Effector memory CD8-positive, alpha-beta T cell (primary cell): ENCODE measurements at places on chromosomes 7 and 10.

DNA sequence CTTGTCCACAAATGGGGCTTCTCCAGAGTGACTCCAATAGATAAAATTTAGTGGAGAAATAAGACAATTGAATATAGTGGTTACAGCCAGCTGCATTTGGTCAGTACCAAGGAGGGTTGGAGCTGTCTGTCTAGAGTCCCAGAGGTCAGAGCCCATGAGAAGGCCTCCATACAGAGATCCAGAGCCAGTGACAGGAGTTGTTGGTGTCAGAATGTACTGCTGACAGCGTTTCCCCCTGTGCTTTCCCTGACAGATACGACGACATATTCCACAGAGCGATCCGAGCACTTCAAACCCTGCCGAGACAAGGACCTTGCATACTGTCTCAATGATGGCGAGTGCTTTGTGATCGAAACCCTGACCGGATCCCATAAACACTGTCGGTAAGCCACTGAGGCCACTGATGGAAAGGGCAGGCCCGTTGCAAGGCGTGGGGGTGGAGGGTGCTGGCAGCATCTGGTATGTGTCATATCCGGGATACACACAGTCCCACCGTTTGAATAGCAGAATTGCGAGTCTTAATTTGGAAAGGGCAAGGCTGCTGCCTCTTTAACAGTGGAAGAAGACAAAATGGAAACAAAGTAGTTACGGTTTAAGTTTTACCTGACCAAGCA, 483.6 kb downstream of the NRG3 start:
- DNase-seq, result no peak

DNA sequence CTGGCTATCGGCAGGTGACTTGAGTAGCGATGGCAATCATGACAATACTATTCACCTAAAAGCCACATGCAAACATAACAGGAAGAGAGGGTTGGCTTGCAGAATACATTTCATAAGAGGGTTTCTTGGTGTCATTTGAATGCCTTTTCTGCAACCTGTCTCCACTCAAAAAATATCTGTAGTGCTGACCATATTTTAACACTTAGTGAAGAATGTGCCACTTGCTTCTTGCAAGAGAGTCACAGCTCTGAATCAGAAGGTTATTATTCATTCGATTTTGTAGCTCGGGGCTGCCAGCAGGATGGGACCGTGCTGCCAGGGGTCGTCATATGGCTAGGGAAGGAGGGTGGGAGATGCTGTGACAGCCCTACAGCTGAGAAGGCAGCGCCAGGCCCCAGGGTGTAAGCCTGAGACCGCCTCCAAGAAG, 152.0 kb upstream of the PITRM1 start:
- DNase-seq, result no peak

DNA sequence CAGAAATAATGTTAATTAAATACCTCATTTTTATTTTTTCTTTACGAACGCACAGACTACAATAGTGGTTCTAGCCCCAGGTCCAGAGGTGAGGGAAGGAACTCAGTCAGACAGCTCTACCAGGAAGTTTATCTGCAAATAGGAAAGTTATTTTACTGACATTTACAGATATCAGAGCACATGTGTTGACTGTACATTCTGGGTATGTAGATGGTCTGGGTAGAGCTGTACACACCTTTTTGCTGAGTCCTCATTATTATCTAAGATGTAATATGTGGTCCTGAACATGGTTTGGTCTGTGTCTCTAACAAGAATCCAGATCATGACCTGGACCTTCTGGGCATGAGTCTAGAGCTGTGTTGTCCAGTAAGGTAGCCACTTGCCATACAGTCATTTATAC, 74.6 kb upstream of the KIF5B start:
- DNase-seq, result no peak

DNA sequence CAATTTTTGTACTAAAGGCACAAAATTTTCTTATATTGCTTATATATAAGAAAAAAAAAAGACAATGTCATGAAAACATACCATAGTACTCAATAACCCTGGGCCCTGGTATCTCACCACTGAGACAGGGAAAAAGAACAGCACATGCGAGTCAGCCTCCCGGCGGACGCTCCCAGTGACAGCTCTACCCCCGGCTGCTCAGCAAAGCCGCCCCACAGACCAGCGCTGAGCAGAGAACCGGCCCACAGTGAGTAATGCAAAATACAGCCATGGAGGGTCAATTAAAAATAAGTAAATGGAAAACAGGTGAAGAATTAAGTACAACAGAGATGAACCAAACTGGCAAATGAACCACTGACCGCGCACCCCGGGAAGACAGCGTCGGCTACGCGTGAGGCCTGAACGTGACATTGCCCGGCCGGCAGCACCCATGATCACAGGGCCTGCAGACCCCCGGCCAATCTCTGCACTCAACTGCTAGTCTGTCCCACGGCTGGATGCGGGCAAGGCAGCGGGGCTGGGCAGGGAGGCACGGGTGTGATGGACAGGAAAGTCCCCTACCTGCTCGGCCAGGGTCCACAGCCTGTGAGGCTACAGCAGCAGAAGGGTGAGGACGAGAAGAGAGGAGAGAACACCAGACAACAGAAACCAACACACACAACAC, 175.9 kb downstream of the ZMYND11 start:
- no peak for DNase-seq

GRCh38 chr10:132364594-132364970, 32.4 kb upstream of the PWWP2B start:
- DNase-seq, result no peak

- no peak for DNase-seq
Measured at GRCh38 chr10:93437086-93437945, 44.8 kb downstream of the MYOF start.

DNA sequence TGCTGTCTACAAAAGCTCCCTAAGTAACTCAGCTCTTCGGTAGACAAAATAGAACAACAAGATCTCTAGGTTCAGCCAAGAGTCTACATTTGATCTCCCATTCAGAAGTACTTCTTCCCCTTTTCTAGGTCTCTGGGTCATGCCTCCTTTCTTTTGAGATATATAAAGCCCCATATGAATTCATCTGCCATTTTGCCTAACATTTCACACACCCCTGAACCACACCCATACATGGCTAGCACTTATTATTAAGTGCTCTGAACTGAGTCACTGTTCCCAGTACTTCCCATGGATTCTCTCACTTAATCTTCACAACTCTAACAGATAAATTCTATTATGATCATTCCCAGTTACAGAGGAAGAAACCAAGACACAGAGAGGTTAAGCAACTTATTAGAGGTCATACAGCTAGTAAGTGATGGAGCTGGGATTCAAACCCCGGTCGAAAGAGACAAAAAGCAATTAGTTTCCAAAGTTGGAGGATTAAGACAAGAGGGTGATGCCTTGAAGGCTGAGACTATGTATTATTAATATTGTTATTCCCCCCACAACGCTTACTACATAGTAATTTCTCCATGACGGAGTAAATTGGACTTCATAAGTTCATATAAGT, 17.3 kb downstream of the MYOF start:
- DNase-seq, result no peak

DNA sequence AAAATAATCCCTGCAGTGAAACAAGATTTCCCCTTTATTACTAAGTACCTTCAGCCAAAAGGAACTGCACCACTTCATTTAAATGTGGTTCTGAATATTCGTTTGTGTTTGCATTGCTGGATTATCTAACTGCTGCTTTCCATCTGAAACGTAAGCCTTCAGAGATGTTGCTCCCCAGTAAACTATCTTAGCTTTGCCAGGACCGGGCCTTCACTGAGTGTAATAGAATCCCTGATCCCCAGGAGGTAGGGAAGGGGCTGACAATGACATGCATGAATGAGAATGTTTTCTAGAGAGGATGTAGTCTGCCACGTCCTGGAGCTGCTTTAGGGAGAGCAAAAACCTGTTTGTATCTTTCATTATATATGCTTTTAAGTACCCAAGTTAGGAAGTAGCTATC, 19.5 kb upstream of the INSYN2A start:
- no peak for DNase-seq

DNA sequence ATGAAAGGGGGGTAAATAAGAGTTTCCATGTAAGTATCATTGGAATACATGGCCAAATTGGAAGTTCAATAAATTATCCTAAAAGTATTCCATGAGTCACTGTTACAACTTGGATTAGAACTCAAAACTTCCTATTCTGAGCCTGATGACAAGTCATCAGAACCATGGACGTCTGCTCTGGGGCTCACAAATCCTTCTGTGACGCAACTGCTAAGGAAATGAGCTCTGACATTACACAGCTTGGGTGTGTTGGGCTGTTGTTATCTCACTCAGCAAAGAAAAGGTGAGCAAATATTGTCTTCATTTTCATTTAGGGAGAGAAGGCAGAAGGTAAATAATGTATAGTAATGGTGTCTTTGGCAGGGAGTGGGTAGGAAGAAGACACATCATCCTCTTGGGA, 214.8 kb upstream of the ADO start:
- no peak for DNase-seq

DNA sequence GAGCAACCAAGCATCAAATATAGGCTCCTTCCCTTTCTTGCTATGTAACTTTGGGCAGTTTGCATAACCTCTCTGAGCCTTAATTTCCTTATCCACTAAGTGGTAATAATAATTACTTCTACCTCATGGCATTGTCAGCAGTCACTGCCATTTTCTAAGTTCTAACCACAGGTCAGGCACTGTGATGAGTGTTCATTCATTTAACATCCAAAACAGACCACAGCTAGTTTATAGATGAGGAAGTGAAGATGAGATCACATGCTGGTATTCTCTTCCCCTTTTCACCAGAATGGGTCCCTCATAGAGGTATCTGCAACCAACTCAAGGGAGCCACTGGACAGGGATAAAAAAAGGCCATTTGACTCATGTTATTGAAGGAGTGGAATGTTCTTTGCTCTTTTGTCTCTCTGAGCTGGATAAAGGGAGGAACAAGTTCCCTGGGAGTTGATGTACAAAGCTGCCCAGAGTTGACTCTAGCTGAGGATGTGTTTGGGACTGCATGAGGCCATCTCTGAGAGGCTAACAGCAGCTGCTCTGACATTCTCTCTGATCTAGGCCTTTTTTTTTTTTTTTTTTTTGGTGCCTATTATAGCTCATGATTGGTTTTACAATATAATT, 65.0 kb downstream of the DNAJC12 start:
- DNase-seq, result no peak

GRCh38 chr7:157136372-157136771, 2.4 kb upstream of the UBE3C start:
- DNase-seq, result no peak

- no peak for DNase-seq
Measured at GRCh38 chr7:150334108-150334507, 7.3 kb downstream of the RARRES2 start.

DNA sequence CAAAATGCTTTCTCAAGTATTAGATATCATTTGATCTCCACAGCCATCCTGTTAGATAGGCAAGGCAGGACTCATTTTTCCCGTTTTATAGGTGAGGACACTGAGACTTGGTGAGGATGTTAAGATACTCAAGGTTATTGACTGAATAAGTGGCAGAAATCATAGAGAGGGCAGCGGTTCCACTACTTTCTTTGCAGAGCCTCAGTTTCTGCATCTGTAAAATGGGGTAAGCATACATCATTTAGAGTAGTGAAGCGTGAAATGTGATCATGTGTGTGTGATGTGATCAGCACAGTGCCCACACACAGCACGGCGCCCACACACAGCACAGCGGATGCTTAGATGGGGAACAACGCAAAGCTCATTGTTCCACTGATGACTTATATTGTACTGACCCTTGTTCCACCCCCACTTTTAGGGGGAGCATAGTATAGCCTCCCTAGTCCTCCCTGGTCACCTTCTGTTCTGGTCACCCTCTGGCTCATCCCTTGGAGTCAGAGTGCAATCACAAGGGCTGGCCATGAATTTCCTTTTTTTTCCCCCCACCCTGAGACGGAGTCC, 10.5 kb downstream of the UBTD1 start:
- no peak for DNase-seq

GRCh38 chr10:113061054-113061430, 111.0 kb downstream of the TCF7L2 start:
- no peak for DNase-seq

GRCh38 chr7:99557940-99558305, 519 bp upstream of the ZNF655 start:
- DNase-seq, result no peak
